Activated CD4-positive, alpha-beta memory T cell treated with anti-CD3 and anti-CD28 coated beads for 36 hours (primary cell): ENCODE measurements at places on chromosomes 4 and X. TPM values are rescaled to one million over a fixed set of nuclear protein-coding genes. Genes with fewer than 3 reads are reported as not detected.

Gene GYG2
- total RNA-seq: not detected

GRCh38 chrX:150790021-150790420 is 96.8 kb downstream of the MTMR1 start:
- no peak overlapping the region for H3K4me3 ChIP-seq
- H3K36me3 ChIP-seq: peaks cover 25% of the 10 kb centered on the region

Gene CXXC4
- total RNA-seq: not detected

Gene VCX3B
- total RNA-seq: not detected

DNA sequence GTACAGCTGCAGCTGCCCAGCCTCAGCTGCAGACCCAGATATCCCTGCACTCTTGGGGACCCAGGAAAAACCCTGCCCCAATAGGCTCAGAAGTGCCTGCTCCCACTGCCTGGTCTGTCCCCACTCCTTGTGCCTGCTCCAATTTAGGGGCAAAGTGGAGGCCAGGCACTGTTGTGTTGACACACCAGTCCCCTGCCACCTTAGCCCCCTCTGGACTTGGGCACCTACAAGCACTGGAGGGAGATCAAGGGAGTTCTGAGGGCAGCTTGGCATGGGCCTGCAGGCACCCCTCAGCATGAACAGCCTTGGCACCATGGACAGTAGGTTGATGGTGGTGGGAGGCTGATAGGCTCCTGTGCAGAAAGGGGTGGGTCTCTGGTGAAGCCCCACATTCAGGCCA is 2020.8 kb upstream of the ADGRL3 start:
- DNase-seq: no peak
- H3K4me1 ChIP-seq: no peaks in the 10 kb centered on the region
- H3K36me3 ChIP-seq: no peaks in the 10 kb centered on the region
- H3K27me3 ChIP-seq: no peaks in the 10 kb centered on the region

GRCh38 chrX:39855748-39856129 is 242.0 kb downstream of the BCOR start:
- peak overlapping the region; percentile 82 for H3K4me3 ChIP-seq
- H3K27me3 ChIP-seq: no peaks in the 10 kb centered on the region
- peak overlapping the region; percentile 98 for H3K27ac ChIP-seq
- H3K36me3 ChIP-seq: peaks cover 16% of the 10 kb centered on the region
- peak; percentile 89 for DNase-seq

DNA sequence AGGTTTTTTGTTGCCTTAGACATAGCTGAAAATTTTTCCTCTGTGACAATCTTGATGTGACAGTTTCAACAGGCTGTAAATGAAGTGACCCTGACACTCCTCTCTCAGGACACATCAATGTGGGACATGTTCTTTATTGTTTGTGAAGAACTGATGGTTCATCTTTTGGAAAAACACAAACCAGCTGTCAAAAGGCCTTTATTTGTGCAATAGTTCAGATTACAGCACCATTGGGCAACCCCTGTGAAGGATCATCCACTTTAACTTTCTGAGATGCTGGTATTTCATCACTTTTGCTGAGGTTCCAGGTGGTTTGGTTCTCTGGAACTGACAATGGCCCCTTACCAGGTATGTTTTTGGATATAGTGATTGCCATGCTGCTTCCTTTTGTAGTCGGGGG is 40.3 kb downstream of the OSTC start:
- no peak overlapping the region for H3K27ac ChIP-seq
- no peaks in the 10 kb centered on the region for H3K4me1 ChIP-seq
- DNase-seq: no peak
- no peaks in the 10 kb centered on the region for H3K36me3 ChIP-seq

Gene IL21
- total RNA-seq: 65.1 TPM

DNA sequence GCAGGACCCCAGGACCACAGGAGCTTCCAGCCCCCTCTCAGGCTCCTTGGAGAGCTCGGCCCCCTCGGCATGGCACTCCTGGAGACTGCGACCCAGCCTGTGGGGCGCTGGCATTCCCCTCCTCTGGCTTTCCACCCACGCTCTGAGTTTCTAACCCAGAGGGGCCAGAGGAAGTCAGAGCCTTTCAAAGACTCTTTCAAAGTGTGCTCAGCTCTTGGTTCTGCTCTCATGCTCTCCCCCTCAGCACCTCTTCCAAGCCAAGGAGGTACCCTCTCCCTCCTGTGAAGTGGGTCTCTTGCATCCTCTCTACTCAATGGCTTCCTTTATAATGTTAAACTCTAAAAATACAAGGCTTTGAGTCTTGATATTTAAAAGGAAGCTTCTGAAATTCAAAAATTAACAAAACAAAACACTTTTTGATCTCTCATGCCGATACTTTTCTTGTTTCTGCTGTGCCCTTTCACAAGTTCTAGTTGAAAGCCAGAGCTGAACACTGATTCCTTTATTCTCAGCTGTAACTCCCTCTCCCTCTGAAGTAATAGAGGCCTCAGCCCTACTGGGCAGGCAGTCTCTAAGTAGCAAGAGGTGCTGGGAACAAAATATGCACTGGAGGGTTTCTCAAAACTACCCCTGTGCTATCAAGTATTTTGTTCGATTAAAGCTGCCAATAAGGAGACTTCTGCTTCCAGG is 82.8 kb downstream of the NAT8L start:
- peaks cover 18% of the 10 kb centered on the region for H3K4me1 ChIP-seq
- H3K27me3 ChIP-seq: no peaks in the 10 kb centered on the region
- peak; percentile 25 for DNase-seq
- H3K36me3 ChIP-seq: no peaks in the 10 kb centered on the region
- H3K4me3 ChIP-seq: no peak overlapping the region

Gene AWAT2
- total RNA-seq: not detected
